ENCODE measurements at places on chromosomes 16 and 17.

- no peak overlapping the region for H3K27ac ChIP-seq
- H3K4me3 ChIP-seq: no peak overlapping the region
- no peak for DNase-seq
- no peaks in the 10 kb centered on the region for H3K27me3 ChIP-seq
- no peaks in the 10 kb centered on the region for H3K4me1 ChIP-seq
Measured at GRCh38 chr16:9270941-9271340, 179.5 kb downstream of the HAPSTR1 start.

DNA sequence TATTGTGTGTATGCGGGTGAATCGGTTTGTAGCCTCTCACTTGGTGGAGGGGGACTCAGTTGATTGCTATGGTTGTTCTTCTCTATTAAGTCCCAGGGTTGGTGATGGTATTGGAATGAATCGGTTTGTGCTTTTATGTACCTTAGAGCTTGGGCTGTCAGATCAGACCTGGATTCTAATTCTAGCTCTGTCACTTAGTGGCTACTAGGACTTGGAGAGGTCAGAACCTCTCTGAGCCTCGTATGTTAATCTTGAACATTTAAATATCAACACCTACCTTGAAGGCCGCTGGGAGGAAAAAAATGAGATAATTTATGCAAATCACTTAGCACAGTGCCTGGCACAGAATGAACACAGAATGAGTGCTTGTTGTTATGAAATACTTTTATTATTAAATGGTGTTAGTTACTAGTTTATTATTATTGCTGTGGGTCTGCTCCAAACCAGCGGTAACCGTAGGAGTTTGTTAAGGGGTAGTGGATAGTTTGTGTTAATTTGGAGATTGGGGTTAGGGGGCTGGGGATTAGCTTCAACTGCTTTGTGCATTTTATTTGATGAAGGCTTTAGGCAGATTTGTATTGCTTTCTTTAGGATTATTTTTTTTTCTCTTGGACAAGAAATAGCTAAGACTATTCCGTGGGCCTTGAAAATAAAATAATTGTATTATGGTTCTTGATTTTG is 3.5 kb downstream of the KDM6B start:
- H3K36me3 ChIP-seq: no peaks in the 10 kb centered on the region
- DNase-seq: no peak
- peaks cover 27% of the 10 kb centered on the region for H3K4me1 ChIP-seq

GRCh38 chr17:81794509-81794908 is 9.4 kb upstream of the GCGR start:
- H3K4me1 ChIP-seq: no peaks in the 10 kb centered on the region
- H3K4me3 ChIP-seq: no peak overlapping the region

GRCh38 chr17:29733166-29733565 is 110.5 kb upstream of the CORO6 start:
- no peaks in the 10 kb centered on the region for H3K27me3 ChIP-seq
- DNase-seq: no peak
- no peak overlapping the region for H3K4me3 ChIP-seq

DNA sequence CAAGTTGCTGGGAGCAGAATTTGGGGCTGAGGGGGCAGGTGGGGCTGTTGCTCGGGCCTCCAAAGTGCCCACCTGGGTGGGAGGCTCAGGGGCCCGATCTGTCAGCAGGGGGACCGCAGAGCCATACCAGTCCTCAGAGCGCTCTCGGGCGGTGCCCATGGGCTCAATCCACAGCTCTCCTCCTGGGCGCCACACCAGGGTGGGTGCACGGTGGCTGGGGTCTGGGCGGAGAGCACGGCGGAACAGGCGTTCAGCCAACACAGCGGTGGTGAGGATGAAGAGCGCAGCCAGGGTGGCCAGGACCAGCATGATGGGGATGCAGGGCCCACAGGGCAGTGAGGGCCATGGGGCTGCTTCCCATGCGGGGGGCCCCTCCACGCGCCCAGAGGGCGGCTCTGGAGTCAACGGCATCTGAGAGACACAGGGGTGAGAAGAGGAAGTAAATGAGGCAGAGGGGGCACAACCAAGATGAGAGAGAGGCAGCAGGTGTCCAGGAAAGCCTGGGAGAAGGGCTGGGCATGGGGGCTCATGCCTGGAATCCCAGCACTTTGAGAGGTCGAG is 1.2 kb downstream of the C16orf54 start:
- no peaks in the 10 kb centered on the region for H3K36me3 ChIP-seq
- no peak for DNase-seq
- H3K27ac ChIP-seq: no peak overlapping the region
- H3K4me1 ChIP-seq: no peaks in the 10 kb centered on the region

DNA sequence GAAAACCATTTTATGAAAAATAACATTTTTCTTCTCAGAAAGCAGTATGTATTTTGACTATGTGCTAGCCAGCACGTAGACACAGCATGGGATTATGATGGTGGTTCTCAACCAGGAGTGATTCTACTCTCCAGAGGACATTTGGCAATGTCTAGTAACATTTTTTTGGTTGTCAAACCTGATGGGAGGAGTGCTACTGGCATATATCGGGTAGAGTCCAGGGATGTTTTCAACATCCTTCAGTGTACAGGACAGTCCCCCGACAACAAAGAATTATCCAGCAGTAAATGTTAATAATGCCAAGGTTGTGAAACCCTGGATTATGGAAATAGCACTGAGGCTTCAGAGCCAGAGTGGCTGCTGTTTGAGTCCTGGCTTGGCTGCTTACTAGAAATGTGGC is 27.7 kb downstream of the AP2B1 start:
- H3K27me3 ChIP-seq: no peaks in the 10 kb centered on the region
- DNase-seq: no peak
- H3K27ac ChIP-seq: no peak overlapping the region
- H3K4me1 ChIP-seq: peaks cover 14% of the 10 kb centered on the region
- H3K36me3 ChIP-seq: peaks cover 10% of the 10 kb centered on the region

GRCh38 chr16:73949574-73950320 is 346.9 kb upstream of the PSMD7 start:
- no peaks in the 10 kb centered on the region for H3K36me3 ChIP-seq
- H3K27ac ChIP-seq: no peak overlapping the region
- no peak for DNase-seq
- H3K4me3 ChIP-seq: no peak overlapping the region

GRCh38 chr16:48956620-48957019 is 325.0 kb downstream of the CBLN1 start:
- no peak overlapping the region for H3K4me3 ChIP-seq
- H3K36me3 ChIP-seq: no peaks in the 10 kb centered on the region
- no peak for DNase-seq
- no peaks in the 10 kb centered on the region for H3K27me3 ChIP-seq
- peaks cover 9% of the 10 kb centered on the region for H3K4me1 ChIP-seq
- no peak overlapping the region for H3K27ac ChIP-seq

GRCh38 chr17:62966426-62967204 is 580 bp downstream of the TANC2 start:
- no peaks in the 10 kb centered on the region for H3K36me3 ChIP-seq
- peak overlapping the region; percentile 72 for H3K4me3 ChIP-seq
- DNase-seq: peak; percentile 69
- H3K27me3 ChIP-seq: no peaks in the 10 kb centered on the region
- H3K4me1 ChIP-seq: peaks cover 7% of the 10 kb centered on the region
- H3K27ac ChIP-seq: peak overlapping the region; percentile 53

- H3K4me3 ChIP-seq: no peak overlapping the region
- DNase-seq: peak; percentile 70
- H3K36me3 ChIP-seq: no peaks in the 10 kb centered on the region
- H3K4me1 ChIP-seq: peaks cover 57% of the 10 kb centered on the region
Measured at GRCh38 chr17:35056013-35056412, 7.5 kb downstream of the RFFL start.

- H3K27me3 ChIP-seq: no peaks in the 10 kb centered on the region
- DNase-seq: no peak
- H3K4me1 ChIP-seq: no peaks in the 10 kb centered on the region
- no peak overlapping the region for H3K27ac ChIP-seq
- H3K4me3 ChIP-seq: no peak overlapping the region
Measured at GRCh38 chr17:17305281-17305801, 2.2 kb downstream of the NT5M start.

DNA sequence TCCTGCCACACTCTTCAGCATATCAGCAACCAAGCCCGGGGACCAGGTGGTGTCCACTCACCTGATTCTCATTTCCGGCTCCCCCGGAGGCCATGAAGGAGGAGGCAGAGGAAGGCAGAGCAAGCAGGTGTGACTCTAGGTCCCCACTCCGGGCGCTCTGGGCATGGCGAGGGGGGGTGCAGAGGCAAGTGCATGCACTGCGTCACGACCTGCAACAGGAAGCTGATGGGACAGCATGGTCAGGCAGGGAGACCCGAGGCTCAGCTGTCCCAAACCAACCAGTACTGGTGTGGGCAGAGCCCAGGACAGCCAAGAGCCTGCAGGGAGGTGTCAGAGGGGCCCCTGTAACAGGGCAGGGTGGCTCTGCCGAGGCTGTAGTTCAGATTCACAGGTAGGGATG is 2.1 kb upstream of the ENGASE start:
- no peaks in the 10 kb centered on the region for H3K36me3 ChIP-seq
- H3K27me3 ChIP-seq: no peaks in the 10 kb centered on the region
- peaks cover 5% of the 10 kb centered on the region for H3K4me1 ChIP-seq
- H3K4me3 ChIP-seq: no peak overlapping the region
- no peak for DNase-seq

DNA sequence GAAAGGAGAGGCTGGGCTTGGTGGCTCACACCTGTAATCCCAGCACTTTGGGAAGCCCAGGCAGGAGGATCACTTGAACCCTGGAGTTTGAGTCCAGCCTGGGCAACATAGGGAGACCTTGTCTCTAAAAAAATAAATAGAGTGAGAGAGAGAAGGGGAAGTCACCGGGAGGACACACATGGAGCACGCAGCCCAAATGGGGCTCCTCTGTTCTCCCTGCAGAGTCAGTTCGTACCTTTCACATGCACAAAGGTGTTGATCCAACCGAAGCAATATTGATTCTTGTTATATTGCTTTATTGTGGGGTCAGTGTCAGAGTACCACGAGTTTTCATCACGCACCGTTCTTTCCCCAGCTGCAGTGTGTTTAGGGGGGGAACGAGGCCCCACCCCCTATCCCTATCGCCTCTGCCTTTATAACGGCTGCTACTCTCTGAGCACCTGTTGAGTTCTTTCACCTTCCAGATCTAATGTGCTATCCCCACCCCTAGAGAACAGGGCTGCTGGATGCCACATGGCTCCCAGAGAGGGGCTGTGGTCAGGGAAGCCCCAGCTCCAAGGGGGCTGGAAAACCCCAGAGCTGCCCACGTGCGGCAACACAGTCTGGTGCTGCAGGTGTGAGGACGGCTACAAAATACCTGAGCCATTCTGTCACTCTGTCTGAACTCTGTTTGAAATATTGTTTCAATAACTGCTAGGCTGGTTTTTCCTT is 1.0 kb upstream of the TMEM235 start:
- DNase-seq: no peak
- no peaks in the 10 kb centered on the region for H3K4me1 ChIP-seq
- H3K4me3 ChIP-seq: no peak overlapping the region
- H3K27me3 ChIP-seq: no peaks in the 10 kb centered on the region

DNA sequence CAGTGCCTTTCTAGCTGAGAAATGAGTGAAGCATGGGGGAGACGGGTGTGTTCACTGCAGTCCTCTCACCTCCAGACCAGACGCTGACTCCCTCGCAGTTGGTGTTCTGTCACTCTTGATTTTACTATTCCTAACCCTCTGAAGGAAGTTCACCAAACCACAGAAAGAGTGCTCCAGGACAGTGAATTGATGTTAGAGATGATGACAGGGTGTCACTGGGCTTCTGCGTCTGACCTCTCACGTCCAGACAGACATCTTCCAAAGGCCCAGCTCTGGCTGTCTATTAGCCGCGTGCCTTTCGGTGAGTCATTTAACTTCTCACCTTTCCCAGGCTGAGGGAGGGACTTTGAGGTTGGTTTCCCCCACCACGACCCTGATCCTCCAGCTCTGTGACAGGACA is 8.2 kb downstream of the CRAMP1 start:
- H3K27me3 ChIP-seq: no peaks in the 10 kb centered on the region
- no peak overlapping the region for H3K27ac ChIP-seq
- H3K36me3 ChIP-seq: no peaks in the 10 kb centered on the region

GRCh38 chr17:61463316-61464129 is 11.3 kb downstream of the TBX4 start:
- H3K27me3 ChIP-seq: peaks cover 25% of the 10 kb centered on the region
- no peak for DNase-seq
- H3K4me3 ChIP-seq: no peak overlapping the region

DNA sequence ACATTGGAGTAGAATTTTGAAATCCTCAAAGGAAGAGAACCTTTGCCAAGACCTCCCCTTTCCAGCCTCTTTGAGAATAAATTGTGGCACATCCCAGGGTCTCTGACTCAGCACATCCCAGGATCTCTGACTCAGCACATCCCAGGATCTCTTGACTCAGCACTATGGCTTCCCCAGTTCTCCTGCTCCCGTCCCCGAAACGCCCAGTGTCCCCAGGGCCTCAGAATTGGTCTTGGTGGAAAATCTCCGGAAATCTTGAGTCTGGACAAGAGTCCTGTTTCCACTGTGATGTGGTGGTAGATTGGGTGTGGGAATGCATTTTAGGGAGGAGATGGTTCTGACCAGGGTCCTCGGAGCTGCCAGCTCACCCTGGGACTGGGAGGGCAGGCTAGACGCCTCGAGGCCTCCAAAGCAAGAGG is 19.2 kb downstream of the PLXDC1 start:
- no peak overlapping the region for H3K27ac ChIP-seq
- H3K36me3 ChIP-seq: no peaks in the 10 kb centered on the region
- H3K27me3 ChIP-seq: no peaks in the 10 kb centered on the region
- DNase-seq: peak; percentile 12
- no peak overlapping the region for H3K4me3 ChIP-seq
- no peaks in the 10 kb centered on the region for H3K4me1 ChIP-seq

- DNase-seq: no peak
- no peaks in the 10 kb centered on the region for H3K36me3 ChIP-seq
- H3K4me3 ChIP-seq: no peak overlapping the region
Measured at GRCh38 chr16:86406056-86406455, 104.3 kb upstream of the FOXF1 start.

DNA sequence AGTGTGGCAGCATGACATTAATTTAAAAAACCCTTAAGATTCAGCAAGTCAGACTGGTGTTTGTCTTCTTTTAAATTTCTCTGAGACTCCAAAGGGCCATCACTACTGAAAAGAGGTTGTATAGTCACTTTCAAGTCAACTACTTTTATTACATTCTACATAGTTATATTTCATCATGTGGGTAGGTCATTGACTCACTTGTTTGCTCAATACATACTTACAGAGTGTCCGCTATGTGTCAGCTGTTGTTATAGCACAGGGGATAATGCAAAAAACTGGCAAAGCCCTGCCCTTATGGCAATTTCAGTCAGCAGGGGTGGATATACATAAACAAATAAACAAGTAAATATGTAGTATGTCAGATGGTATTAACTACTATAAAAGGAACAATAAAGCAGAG is 2.5 kb upstream of the MYH4 start:
- no peak overlapping the region for H3K27ac ChIP-seq
- H3K4me1 ChIP-seq: no peaks in the 10 kb centered on the region
- no peaks in the 10 kb centered on the region for H3K36me3 ChIP-seq
- H3K4me3 ChIP-seq: no peak overlapping the region
- DNase-seq: no peak
- H3K27me3 ChIP-seq: no peaks in the 10 kb centered on the region
